ELF-1 (cell line): ENCODE measurements at places on chromosomes 3 and 15.
A peak's percentile ranks its signal among the peaks of the same experiment; 100 is the strongest.

DNA sequence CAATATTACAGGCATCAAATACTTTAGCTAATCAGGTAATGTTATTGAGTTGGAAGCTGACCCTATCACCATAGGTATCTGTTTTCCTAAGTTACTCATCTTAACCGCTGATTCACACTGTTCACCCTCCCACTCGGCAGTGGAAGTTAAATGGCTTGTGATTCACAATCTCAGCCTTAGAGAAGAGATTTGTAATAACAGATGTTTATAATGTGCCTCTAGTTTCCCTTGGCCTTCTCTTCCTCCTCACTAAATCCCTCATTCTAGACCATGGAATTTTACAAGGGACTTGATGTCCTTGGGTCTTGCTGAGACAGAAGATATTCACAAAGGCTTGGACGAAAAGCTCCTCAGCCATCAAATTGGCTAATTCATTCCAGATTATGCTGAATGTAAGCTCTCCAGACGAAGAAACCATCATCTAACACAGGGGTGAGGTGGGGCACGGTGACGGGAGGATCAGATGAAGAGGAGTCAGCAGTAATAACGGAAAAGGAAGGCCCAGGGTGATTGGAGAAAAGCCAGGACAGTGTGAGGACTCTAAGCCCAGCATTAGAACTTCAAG is 931.7 kb downstream of the MCTP2 start:
- DNase-seq = no peak

DNA sequence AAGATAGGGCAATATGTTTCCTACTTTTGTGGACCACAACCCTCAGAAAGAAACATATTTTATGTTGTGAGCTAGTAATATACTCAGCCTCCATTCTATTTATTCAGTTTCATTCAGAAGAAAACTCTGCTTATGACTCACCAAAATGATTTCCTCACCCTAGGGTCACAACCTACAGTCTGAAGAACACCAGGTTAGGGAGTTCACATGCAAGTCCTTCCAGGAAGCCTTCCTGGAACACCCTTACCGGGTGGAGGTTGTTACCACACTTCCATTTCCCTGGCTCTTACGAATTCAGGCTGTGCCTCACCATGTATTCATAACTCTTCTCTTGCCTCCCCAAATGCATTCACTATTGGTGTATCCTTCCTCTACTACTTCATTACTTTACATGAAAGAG is 228.0 kb upstream of the ADAMTS9 start:
- no peak for DNase-seq

- no peak for DNase-seq
Observed at GRCh38 chr3:171311784-171312183, 148.4 kb downstream of the TNIK start.

DNA sequence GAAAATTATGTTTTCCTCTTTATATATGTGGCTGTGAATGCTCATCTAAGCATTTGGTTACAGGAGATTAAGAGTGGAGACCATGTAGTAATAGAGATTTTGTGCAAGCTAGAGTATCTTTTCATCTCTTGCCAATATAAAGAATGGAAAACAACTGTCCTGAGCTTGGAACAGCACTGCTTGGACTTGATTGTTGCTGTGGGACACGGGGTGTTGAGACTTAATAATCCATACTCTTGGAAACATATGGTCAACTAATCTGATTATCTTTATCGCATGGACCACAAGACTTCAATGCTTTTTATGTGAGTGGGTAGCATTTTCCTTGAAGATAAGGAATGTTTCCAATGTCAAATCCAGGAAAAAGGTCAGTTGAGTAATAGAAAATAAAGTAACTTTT is 806.3 kb downstream of the DIPK2A start:
- no peak for DNase-seq

DNA sequence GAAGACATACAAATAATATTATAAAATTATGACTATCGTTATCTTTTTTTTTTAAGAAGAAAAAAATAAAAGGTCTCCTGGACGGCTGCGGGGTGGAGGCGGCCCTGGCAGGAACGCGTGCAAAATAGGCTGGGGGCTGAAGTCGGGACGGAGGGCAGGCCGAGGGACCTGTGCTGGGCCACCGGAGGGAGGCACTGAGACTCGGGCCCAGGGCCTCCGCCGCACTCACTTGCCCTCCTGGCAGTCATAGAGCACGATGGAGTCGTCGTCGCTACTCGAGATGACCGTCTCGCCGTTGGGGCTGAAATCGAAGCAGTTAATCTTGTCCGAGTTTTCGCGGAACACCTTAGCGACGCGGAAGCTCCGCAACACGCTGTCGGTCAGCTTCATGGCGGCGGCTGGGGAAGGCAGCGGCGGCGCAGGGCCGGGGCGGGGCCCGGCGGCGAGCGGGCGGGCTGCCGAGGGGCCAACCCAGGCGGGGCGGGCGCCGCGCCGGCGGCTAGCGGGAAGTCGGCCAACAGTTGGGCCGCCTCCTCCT is 408 bp downstream of the WDR82 start:
- peak; percentile 68 for DNase-seq

- DNase-seq = no peak
Observed at GRCh38 chr3:139893963-139894642, 40.9 kb upstream of the CLSTN2 start.

DNA sequence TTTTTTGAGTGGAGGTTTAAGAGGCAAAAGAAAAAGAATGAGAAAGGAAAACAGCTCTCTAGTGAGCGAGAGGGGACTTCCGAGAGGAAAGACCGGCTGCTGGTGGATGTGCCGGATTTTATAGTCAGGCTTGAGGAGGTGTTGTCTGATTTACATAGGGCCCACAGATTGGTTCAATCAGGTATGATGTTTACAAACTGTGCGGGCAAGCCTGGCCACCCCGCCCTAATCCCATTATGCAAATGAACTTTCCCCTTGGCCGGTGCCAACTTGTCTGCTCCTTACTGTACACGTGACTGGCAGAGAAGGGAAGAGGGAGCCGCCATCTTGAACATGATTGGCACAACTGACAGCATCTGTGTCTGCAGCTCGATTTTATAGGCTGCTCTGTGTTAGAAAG is 44.7 kb downstream of the FAM43A start:
- peak; percentile 78 for DNase-seq

DNA sequence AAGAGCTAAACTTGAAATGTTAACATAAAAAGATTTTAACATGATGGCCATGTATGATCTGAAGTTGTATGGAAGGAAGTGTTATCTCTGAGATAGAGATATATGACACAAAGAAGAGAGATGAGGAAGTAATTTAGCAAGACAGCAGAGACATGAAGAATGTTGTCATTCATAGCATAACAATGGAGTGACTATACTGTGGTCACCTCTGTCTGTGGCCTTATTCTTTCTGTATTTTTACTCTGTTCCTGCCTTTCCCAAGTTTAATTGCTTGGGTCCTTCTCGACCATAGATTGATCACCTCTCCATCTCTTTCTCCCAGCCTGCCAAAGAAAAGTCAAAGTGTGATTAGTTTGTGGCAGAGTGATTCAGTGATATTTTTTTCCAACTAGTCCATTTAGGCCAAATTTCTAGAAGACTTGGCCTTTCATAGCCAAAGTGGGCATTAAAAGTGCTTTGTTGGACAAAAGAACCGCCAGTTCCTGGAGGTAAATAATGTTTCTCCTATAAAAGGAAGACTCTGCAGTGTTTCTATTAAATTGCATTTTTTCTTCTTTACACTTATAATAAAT is 711.9 kb downstream of the CADM2 start:
- no peak for DNase-seq

DNA sequence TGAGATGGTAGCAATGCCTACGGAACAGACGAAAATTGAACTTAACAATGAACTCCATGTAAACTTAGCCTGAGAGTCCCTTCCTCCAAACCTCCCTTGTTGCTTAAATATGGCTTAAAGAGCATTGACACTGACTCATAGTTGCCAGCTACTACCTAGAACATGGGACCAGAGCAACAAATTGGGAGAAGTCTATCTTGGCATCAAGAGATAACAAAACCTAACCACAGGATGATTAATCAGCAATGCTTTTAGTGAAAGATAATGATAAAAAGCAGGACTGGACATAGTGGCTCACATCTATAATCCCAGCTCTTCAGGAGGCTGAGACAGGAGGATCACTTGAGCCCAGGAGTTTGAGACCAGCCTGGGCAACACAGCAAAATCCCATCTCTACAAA is 117.8 kb upstream of the MNS1 start:
- no peak for DNase-seq
